ENCODE measurements at places on chromosomes 11 and 22.

DNA sequence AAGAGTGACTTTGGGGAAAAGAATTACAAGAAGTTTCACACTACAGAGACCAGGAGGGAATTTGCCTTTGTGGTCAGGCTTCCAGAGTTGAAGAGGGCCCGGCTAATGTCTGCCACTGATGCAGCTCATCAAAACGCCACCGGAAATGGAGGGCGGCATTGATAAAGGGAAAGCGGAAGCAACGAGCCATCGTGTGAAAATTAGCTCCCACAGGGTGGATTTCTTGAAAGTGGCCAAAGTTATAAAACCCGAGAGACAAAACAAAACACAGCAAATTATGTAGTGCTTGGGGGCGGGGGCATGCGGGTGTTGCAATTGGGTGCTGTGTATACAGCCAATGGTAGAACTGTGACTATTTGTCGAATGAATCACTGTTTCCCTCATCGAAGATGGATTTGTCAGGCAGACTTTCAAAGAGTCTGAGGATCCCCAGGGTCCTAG is 113.0 kb downstream of the ADAMTS15 start:
- no peak for DNase-seq

DNA sequence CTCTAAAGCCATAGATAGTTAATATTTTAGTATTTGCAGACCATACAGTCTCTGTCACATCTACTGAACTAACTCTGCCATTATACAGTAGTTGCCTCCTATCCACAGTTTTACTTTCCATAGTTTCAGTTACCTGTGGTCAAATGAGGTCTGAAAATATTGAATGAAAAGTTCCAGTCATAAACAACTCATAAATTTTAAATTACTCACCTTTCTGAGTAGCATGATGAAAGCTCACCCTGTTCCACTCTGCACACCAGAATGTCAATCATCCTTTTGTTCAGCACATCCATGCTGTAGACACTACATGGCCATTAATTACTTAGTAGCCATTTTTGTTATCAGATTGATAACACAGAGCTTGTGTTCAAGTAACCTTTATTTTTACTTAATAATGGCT is 51.7 kb upstream of the ME3 start:
- no peak for DNase-seq

DNA sequence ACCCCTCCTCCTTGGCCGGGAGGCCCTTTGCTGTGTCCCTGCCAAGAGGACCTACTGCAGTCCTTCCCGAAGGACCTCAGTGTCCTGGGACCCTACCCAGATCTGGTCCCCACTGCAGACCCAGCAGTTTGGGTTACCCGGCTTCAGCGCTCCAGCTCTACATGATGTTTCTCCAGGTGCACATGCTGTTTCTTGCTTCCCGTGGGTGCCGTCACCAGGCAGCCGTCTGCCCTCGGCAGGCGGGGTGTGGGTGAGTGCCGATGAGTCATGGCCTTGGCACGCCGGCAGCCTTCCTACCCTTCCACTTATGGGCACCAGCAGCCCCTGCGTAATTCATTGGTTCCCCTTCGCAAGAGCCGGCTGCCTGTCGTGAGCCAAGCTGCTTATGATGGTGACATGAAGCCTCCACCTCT is 101.8 kb downstream of the BCR start:
- no peak for DNase-seq

DNA sequence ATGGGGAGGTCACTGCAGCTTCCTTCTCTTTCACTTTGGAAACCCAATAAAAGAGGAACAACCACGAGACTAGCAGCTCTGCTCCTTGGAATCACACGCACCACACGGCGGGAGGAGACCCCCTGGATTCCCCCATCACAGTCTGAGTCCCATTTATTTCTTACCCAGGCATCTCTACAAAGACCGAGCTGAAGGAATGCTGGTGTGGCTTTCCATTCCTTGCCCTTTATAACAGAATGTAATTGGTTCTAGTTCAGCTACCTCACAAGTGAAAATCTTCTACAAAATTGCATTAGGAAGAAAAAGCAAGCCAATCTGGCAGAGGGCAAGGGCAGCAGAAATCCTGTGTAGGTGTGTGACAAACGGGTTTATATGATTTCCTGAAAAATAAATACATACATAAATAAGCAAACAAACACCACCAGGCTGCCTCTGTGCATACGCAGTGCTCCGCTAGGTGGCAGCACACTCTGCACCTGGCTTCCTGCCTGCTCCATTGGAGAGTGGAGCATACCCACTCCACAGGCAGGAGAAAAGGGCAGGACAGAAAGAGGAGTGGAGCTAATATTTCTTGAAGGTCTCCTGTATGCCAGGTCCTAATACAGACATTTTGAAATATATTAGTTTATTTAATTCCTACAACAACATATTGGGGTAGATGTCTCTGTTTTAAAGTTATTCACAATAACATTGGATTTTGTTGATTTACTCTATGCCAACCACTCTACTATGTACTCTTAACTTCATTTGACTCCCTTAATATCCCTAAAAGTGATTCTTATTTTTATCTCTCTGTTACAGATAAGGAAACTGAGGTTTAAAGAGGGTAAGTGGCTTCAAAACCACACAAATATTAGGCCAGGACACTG is 673.1 kb downstream of the KCNA4 start:
- DNase-seq = peak; percentile 73

GRCh38 chr22:31241936-31242335 is 29.8 kb downstream of the LIMK2 start:
- DNase-seq = no peak

- DNase-seq = peak; percentile 93
These were observed 72.4 kb downstream of the TEAD1 start for GRCh38 chr11:12746593-12747097.

GRCh38 chr22:47094861-47095330 is 332.4 kb downstream of the TBC1D22A start:
- no peak for DNase-seq

DNA sequence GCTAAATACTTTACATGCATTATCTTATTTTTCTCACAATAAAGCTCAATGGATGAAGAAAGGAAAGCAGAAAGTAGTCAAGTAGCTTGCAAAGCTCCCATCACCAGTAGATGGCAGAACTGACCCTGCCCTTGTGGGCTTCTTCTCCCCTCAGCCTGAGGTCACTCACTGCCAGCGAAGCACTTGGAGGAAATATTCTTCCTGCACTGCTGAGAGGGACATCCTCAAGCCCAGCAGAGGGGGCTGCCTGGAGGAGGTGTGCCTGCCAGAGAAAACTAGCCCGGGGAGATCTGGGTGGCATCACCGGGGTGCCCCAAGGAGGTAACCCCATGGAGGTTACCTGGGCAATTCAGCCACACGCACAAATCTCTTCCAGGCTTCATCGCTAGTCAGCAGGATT is 6.6 kb downstream of the APOL4 start:
- DNase-seq = peak; percentile 83

GRCh38 chr11:130145975-130146776 is 13.4 kb upstream of the ST14 start:
- no peak for DNase-seq

DNA sequence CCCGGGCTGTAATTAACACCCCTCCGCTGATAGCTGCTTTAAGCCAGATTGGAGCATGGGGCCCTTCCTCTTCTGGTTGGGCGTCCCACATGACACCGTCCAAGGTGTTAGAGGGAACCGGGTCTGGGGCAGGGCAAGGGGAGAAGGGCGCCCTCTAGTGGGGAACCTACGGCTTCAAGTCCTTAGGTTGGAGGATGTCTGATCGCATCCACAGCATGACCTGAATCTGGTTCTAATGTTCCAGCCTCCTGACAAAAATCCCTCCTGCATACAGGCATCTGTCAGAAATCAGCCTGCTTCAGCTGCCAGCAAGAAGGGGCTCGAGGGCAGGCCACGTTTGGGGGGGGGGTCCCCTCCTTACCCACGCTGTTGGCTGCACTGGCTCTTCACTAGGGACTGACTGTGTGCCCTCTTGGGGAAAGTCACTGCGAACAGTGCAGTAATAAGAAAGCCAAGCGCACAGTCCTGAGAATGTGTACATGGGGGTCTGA is 94.2 kb upstream of the TBCEL start:
- DNase-seq = peak; percentile 90

GRCh38 chr11:63610604-63611394 is 3.4 kb downstream of the PLAAT3 start:
- peak; percentile 65 for DNase-seq

- no peak for DNase-seq
These were observed 28.7 kb downstream of the SYT7 start for GRCh38 chr11:61552108-61552635.

DNA sequence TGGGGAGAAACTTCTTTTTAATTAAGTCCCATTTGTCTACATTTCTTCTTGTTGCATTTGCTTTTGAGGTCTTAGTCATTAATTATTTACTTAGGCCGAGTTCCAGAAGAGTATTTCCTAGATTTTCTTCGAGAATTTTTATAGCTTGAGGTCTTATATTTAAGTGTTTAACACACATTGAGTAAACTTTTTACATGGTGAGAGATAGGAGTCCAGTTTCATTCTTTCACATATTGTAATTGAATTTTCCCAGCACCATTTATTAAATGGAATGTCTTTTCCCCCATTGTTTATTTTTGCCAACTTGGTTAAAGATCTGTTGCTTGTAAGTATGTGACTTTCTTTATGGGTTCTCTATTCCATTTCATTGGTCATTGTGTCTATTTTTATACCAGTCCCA is 1344.0 kb upstream of the RAG2 start:
- no peak for DNase-seq

GRCh38 chr11:94049351-94049750 is 28.2 kb downstream of the HEPHL1 start:
- DNase-seq = no peak

GRCh38 chr22:34950489-34950888 is 115.5 kb upstream of the ISX start:
- peak; percentile 21 for DNase-seq

DNA sequence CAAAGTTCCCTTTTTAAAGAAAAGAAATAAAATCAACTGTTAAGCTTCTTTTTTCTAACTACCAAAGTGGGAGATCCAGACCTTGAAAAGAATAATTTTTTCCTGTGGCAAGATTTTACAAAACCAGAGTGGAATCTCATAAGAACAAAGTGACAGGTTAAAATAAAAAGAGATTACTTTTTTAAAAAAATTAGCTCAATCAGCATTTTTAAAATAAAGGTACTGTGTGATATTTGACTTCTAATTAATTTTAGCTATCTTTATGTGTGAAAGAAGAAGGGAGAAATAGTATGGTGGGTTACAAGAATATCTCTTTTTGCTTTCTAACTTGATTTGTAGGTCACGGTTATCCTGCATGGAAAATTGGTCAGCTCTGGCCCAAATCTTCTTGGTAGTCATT is 92.8 kb upstream of the ALKBH3 start:
- no peak for DNase-seq

DNA sequence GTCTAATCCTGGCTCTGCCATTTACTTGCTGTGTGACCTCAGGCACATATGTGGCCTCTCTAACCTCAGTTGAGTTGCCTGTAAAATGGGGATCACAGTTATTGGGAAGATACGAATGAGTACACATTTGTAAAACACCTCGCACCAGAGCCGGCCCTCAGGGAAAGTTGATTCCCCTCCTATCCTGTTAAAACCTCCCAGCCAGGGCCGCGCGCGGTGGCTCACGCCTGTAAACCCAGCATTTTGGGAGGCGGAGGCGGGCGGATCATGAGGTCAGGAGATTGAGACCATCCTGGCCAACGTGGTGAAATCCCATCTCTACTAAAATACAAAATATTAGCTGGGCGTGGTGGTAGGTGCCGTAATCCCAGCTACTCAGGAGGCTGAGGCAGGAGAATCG is 7.8 kb upstream of the MYBPC3 start:
- no peak for DNase-seq

- no peak for DNase-seq
These were observed 1.8 kb upstream of the NCF4 start for GRCh38 chr22:36858966-36859365.

- DNase-seq = no peak
These were observed 112.0 kb downstream of the ARL14EP start for GRCh38 chr11:30434901-30435300.

- no peak for DNase-seq
These were observed 347.9 kb downstream of the DLG2 start for GRCh38 chr11:85279267-85279666.

GRCh38 chr22:49447837-49448236 is 379.8 kb downstream of the BRD1 start:
- DNase-seq = no peak

- no peak for DNase-seq
These were observed 239.2 kb upstream of the TBCEL start for GRCh38 chr11:120784566-120785251.

- DNase-seq = no peak
These were observed 833 bp upstream of the ME3 start for GRCh38 chr11:86673055-86673843.

- DNase-seq = no peak
These were observed 50.2 kb upstream of the CCDC34 start for GRCh38 chr11:27413218-27413617.

DNA sequence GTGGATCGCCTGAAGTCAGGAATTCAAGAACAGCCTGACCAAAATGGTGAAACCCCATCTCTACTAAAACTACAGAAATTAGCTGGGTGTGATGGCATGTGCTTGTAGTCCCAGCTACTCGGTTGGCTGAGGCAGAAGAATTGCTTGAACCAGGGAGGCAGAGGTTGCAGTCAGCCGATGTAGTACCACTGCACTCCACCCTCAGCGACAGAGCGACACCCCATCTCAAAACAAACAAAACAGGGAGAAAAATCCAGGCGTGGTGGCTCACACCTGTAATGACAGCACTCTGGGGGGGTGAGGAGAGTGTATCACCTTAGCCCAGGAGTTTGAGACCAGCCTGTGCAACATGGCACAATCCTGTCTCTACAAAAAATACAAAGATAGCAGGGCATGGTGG is 802.3 kb upstream of the ARHGAP42 start:
- no peak for DNase-seq

GRCh38 chr11:119691020-119691666 is 37.9 kb downstream of the NECTIN1 start:
- peak; percentile 37 for DNase-seq

DNA sequence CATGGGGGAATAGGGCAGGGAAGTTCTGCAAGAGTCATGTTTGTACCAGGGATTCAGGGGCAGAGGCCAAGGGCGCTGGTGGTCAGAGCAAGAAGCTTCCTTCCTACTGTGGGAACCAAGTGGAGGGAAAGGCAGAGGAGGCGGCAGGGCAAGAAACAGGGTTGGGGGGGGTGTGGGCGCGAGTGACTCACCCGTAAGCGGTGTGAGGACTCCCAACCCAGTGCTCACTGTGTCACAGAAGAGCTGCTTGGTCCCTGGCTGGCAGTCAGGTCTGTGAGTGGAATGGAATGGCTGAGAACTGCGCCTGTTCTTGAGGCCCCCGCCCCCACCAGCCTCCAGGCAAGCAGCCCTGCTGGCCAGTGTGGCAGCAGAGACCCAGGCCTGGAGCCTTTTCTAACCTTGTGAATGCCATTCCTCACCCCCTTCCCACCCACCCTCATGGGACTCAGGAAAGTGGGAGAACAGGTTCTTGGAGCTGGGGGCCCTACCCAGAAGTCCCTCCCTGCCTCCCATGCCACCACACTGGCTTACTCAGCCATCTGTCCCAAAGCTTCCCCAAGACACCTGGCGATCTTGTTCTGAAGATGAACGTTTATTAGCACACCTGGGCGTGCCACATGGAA is 4.7 kb downstream of the LRRC10B start:
- no peak for DNase-seq

- DNase-seq = no peak
These were observed 34.4 kb downstream of the TP53I11 start for GRCh38 chr11:44916331-44916730.

GRCh38 chr11:59182457-59183151 is 10.7 kb downstream of the DTX4 start:
- peak; percentile 52 for DNase-seq
